NCI-H510A treated with DMSO at 0.1 percent for 48 hours (cell line): ENCODE measurements at places on chromosomes 4 and X.

- DNase-seq = no peak
Observed at GRCh38 chr4:165605811-165606210, 227.0 kb downstream of the CPE start.

- DNase-seq = no peak
Observed at GRCh38 chr4:102637391-102637790, 123.4 kb downstream of the MANBA start.

DNA sequence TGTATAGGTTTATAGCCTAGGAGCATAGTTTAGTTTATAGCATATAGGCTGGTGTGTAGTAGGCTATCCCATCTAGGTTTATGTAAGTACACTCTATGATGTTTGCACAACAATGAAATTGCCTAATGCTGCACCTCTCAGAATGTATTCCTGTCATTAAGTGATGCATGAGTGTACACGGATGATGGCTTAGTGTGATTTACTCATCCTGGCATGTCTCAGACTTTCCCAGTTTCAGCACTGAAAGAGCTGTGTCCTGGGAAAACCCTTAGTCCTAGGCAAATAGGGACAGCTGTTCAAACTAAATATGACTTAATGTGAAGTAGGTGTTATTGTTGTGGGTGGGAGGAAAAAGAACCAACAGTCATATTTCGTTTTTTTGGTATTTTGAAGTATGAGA is 264.9 kb upstream of the MAGEB18 start:
- peak; percentile 35 for DNase-seq

DNA sequence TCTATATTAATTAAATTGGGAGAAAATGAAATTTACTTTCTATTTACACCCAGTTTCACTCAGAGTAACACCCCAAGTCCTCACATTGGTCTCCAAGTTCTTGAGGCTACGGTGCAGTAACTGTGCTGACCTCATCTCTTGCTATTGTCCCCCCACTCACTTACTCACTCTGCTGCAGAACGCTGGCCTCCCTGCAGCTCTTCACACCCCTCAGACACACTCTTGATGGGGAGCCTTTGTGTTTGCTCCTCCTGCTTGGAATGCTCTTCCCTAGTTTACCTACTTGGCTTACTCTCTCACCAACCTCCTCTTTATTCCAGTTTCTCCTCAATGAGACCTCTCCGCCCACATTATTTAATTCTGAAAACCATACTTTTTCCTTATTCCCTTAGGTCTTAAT is 22.2 kb upstream of the SPARCL1 start:
- DNase-seq = no peak

GRCh38 chr4:107094332-107094731 is 58.2 kb upstream of the DKK2 start:
- no peak for DNase-seq

GRCh38 chrX:100802843-100803242 is 17.3 kb upstream of the CSTF2 start:
- DNase-seq = no peak

- DNase-seq = peak; percentile 49
Observed at GRCh38 chr4:152691761-152692160, 12.0 kb upstream of the TMEM154 start.

DNA sequence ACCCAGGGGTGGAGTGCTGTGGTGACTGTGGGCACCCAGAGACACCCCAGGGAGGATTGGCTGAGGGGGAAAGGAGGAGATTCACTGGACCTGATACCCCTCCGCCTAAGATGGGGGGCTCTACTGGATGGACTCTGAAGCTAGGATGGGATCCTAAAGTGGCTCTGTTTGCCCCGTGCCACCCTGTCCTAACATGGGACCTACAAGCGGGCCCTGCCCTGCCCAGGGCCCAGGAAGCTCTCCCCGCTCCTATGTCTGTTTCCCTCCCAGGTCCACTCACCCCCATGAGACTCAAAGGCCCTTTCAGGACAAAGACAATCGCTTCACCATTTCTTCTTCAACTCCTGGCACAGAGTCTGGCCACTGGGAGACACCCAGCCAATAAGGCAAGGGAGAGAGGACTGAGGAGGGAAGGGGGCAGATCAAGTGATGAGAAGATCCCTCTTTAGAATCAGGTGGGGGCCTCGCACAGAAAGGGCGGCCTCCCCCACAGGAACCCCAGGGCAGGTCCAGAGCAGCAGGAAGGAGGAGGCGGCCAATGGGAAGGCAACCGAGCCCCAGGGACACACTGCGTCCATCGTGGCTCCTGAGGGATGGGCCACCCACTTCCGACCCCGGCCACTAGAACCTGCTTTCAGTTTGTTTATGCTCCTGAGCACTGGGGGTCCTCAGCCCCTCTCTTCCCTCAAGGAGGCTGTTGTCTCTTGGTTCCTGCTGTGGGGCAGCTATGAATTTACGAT is 155.4 kb downstream of the AFAP1 start:
- no peak for DNase-seq
